Placental pericyte (primary cell): ENCODE measurements at places on chromosomes 2 and 18. TPM values are rescaled to one million over a fixed set of nuclear protein-coding genes. Genes with fewer than 3 reads are reported as not detected.

Gene ANTXR1
- total RNA-seq, result 170 and 253 TPM in 2 replicates

Gene NOSTRIN
- total RNA-seq, result under 0.01 and 1.0 TPM in 2 replicates

Gene DUSP19
- 0.88 and 2.9 TPM in 2 replicates for total RNA-seq

Gene DNER
- 1.1 and 13.7 TPM in 2 replicates for total RNA-seq

Gene EPHA4
- total RNA-seq, result 5.3 and 17.5 TPM in 2 replicates
